ENCODE measurements at places on chromosomes 2 and 18. TPM values are rescaled to one million over a fixed set of nuclear protein-coding genes. Genes with fewer than 3 reads are reported as not detected.

- H3K36me3 ChIP-seq = no peaks in the 10 kb centered on the region
- H3K4me1 ChIP-seq = peaks cover 25% of the 10 kb centered on the region
- H3K27me3 ChIP-seq = no peaks in the 10 kb centered on the region
- H3K27ac ChIP-seq = no peak overlapping the region
Measured at GRCh38 chr2:46042207-46042637, 255.0 kb upstream of the EPAS1 start.

DNA sequence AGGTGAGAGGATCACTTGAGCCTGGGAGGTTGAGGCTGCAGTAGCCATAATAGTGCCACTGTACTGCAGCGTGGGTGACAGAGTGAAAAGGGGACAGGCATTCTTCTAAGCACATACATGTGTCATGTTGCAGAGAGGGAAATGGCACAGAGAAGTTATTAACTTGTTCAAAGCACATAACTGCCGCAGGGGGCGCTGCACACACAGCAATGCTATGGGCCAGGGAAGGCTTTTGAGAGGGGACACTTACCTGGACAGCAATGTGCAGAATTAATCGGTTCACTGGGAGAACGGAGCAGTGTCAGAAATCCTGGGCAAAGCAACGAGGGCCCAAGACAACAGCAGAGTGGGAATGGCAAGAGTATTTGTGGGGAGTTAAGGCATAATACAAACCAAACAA lies 2.4 kb downstream of the SCYGR8 start:
- DNase-seq = no peak
- no peaks in the 10 kb centered on the region for H3K27me3 ChIP-seq
- no peaks in the 10 kb centered on the region for H3K4me1 ChIP-seq
- no peaks in the 10 kb centered on the region for H3K36me3 ChIP-seq
- H3K27ac ChIP-seq = no peak overlapping the region

DNA sequence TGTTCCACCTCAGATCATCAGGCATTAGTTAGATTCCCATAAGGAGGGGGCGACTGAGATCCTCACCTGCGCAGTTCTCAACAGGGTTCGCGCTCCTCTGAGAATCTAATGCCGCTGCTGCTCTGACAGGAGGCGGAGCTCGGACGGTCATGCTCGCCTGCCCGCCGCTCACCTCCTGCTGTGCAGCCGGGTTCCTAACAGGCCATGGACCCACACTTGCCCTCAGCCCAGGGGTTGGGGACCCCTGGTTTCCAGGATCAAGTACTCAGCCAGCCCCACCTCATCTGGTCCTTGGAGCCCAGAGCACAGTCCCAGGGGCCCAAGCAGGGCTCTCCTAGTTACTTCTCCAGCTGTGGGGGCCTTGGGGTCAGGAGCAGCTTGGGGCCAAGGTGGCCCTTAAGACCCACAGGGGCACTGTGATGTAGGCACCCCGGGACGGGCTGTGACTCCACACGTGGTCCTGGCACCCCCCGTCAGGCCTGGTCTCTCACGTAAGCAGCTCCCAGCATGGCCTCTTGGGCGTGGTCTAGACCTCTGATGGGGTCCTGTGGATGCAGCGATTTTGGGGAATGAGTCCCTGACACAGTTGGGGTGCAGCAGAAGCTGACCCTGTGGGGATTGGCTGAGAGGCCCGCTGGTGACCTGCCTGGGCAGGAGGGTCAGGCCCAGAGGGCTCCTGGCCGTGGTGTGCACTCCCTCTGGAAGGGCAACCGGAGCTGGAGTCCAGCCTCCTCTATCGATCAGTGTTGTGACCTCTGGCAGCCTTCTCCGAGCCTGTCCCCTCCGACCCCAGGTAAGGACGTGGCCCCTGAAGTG lies 28.3 kb upstream of the OTOS start:
- no peaks in the 10 kb centered on the region for H3K4me1 ChIP-seq
- H3K27ac ChIP-seq = no peak overlapping the region
- no peaks in the 10 kb centered on the region for H3K36me3 ChIP-seq
- peaks cover 4% of the 10 kb centered on the region for H3K27me3 ChIP-seq
- no peak for DNase-seq
- H3K4me3 ChIP-seq = no peak overlapping the region

DNA sequence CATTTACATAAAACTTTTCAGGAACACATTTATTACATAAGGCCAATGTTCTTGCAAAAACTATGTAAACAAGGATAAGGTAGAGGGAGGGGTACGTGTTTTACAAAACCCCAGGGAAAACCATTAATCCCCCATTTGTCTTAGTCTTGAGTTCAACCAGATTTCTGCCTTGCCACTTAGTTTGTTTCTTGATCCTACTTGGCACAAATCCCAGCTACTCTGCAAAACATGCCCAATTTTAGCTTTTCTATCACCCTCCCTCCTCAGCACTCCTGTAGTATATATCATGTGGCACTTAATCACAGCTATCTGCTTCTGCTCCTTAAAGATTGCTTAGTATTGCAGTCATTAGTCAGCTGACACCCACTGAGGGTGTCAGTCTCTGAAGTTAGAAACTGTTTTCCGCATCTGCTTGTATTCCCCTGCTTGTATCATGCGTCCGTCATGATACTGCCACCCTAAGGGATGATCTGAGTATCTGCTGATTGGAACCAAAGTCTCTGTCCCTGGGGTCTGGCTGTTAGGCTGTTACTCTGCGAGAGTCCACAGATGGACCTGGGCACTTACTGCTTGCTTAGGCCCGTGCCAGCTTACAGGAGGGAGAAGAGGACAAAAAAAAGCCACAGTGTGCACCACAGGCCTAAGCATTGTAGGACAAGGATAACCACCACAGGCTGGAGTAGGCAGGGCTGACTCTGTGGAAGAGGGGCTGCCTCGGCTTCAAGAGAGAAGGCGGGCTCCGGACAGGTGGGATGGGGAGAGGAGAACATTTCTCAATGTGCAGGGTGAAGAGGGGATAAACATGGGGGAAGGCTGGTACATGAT lies 82.2 kb downstream of the EPAS1 start:
- DNase-seq = no peak
- no peak overlapping the region for H3K27ac ChIP-seq
- H3K4me3 ChIP-seq = no peak overlapping the region
- peaks cover 91% of the 10 kb centered on the region for H3K36me3 ChIP-seq
- H3K27me3 ChIP-seq = no peaks in the 10 kb centered on the region

The ZBTB7C gene
- 0.34 TPM for polyA plus RNA-seq

The OTOS gene
- polyA plus RNA-seq = not detected

The ONECUT2 gene
- not detected for polyA plus RNA-seq

All from psoas muscle (tissue), 8 donors.